ENCODE measurements at places on chromosomes 12 and 14.

- DNase-seq: no peak
Measured at GRCh38 chr14:30227876-30228275, 300.2 kb upstream of the PRKD1 start.

DNA sequence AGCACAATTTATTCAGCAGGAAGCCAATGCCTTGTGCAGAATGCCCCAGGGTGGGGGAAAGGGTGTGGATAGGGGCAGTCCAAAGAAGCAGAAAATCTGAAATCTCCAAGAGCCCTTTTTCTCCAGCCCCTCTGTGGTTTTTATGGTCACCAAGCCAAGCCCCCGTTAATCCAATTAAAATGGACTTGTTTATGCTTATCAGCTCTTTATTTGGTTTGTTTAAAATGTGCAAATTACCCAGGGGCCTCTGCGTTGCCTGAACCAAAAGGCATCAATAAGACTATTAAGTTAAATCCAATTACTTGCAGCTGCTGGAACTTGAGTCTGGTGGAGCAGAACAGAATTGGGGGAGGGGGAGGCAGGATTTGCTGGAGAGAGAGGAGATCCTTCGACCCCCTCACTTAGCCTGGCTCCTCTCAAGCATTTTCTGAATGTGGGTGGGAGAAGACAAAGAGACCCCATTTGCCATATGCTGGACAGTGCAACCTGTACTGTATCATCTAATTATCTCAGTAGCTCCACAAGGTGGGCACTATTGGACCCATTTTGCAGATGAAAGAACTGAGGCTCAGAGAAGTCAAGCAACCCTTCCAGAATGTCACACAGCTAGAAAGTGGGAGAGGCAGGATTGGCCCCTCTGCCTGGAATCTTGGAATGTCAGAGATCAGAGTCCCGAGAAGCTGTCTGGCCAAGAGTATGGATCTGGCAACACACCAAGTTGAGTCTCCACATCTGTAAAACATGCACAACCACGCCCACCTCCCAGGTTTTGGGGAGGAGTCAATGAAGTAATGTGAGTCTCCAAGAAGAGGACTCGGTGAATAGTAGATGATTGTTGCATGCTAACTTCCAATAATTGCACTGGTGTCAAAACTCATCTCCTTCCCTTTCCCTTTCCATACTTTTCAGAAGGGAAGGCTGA, 66.9 kb downstream of the CMKLR1 start:
- no peak for DNase-seq

DNA sequence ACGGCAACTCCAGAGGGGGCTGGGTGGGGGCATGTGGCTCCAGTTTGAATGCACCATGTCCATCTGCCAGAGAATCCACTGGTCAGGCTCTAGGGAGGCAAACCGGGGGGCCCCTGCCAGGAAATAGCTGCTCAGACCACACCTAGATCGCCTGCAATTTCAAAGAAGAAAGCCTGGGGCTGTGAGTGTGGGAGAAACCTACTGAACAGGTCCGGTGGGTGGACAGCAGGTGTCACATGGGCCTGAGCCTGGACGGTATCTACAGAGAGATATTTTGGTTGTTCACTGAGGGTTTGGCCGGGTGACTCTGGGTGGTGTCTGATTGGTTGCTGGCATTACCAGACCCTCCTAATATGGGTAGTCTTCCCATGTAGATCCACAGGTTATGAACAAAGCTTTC, 32.0 kb downstream of the DAO start:
- no peak for DNase-seq

DNA sequence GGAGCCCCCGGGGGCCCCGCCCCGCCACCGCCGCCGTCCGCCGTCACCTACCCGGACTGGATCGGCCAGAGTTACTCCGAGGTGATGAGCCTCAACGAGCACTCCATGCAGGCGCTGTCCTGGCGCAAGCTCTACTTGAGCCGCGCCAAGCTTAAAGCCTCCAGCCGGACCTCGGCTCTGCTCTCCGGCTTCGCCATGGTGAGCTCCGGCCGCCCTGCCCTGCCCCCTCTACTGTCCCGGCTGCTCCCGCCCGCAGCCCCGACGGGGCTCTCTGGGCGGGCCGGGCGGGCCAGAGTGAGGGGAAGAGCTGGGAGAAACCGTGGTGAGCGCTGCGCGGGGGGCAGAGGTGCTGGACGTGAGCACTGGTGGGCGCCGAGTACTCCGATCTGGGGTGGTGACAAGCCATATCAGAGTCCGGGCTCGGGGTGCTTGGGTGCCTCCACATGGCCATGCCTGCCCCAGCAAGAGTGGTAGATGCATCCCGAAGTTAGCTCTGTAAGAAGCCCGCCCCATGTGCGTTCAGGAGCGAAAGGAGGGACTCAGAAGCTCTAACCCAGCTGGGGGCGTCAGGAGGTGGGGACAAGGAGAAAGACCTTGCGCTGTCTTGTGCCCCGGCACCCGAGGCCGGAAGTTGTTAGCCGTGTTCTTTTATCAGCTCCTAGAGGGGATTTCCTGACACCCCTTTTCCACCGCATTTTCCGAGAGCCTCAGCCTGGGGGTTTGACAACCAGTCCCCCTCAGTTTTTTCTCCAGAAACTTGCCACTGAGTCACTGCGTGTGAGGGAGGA, 717 bp downstream of the ORAI1 start:
- DNase-seq: peak; percentile 81

DNA sequence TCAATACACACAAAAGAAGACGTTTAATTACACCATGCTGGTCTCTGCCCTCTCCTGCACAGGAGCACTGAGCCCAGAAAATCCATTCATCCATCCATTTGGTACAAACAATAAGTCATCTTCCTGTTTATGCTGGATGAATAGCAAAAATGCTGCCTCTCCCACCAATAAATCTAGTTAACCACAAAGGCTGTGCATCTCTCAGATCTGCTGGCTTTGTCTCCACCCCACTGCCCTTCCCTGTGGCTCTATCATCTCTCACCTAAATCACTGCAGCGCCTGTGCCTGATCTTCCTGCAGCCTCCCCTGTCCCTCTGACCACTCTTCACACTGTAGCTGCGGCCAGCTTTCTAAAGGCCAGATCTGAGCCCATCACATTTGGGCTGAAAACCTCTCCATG, 72.9 kb upstream of the DDX11 start:
- DNase-seq: no peak

DNA sequence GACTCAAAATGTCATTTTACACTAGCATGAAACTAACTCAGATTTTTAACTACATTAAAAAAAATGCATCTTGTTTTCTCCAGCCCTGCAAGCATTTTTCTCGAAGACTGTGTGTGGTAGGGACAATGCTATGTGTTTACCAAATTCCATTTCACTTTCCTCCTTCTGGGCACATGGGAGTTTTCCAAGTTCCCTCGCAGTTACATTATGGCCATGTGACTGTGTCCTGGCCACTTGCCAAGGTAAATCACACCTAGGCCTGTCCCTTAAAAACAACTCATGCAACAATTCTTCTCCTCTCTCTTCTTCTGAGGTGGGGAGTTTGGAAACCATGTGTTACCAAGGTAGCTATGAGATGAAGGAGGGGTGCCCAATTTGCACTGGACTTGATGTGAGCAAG, 108.7 kb downstream of the SYT10 start:
- DNase-seq: no peak

DNA sequence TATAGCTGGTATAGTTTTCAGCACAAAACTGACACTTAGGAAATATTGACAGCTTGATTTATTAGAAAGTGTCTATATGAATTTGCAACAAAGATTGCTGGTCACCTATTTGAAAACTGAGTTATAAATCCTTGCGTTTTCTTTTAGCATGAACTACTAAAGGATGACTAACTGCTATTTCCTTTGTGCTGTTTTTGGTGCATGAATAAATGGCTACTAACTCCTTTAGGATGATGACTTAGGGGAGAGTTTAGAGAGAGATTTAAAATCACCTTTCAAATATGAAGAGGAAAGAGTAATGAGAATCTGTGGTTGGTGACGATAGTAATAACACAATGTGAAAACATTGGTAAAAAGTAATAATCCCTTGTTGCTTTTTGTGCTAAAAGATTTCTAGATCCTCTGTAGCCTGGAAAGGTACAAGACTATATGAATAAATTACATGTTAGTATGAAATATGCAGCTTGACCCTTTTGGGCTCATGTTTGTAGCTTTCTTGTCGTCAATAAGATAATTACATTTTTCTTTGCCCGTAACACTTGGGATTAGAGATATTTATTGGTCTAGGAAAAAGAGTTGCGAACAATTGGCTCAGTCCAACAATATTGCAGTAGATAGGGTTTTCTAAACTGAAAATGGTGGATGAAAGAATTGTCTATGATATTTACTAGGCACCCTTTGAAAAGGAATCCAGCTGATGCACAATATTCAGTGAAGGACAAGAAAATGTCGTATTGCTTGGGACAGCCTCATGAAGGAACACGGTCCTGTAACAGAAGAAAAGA, 453.0 kb downstream of the ADAMTS20 start:
- DNase-seq: no peak

GRCh38 chr14:53249059-53249458, 95.9 kb upstream of the DDHD1 start:
- no peak for DNase-seq
